Activated CD4-positive, alpha-beta T cell treated with anti-CD3 and anti-CD28 coated beads for 48 hours (primary cell): ENCODE measurements at places on chromosomes 6 and 20.

GRCh38 chr6:159978291-159979135 lies 9.6 kb downstream of the IGF2R start:
- DNase-seq = peak; percentile 64

DNA sequence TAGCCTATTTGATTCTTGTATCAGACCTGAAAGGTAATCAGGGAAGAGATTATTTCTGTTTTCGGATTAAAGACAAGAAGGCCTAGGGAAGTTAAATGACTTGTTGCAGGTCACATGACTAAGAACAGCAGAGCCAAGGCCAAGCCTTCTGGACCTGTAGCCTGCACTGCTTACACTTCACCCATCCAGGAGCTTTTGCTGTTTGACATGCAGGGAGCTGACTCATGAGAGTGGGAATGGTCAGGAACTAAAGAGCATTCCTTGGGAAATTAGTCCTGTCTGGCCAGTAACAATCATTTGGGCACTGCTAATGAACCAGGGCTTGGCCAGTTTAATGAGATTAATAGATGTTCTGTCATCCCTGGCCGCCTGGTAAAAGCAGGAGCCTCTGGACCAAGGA lies 46.8 kb downstream of the EIF2S2 start:
- no peak for DNase-seq

DNA sequence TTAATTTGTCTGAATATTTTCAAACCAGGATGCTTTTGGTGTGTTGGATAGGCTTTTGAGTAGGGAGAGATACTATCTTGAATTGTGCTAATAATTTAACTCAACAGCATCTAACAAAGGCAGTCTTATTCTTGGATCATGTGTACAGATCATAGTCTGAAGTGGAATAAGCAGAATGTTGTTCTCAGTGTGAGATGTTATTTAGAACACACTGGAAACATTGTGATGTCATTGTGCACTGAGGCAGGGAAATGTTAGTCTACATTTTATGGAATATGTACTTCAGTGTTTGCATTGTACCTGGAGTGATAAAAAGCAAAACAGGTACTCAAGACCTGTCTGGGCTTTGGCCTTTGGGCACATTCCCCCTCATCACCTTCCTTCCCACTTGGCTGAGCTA lies 35.0 kb downstream of the RNF144B start:
- no peak for DNase-seq

GRCh38 chr6:143107911-143108761 lies 47.4 kb downstream of the AIG1 start:
- no peak for DNase-seq

DNA sequence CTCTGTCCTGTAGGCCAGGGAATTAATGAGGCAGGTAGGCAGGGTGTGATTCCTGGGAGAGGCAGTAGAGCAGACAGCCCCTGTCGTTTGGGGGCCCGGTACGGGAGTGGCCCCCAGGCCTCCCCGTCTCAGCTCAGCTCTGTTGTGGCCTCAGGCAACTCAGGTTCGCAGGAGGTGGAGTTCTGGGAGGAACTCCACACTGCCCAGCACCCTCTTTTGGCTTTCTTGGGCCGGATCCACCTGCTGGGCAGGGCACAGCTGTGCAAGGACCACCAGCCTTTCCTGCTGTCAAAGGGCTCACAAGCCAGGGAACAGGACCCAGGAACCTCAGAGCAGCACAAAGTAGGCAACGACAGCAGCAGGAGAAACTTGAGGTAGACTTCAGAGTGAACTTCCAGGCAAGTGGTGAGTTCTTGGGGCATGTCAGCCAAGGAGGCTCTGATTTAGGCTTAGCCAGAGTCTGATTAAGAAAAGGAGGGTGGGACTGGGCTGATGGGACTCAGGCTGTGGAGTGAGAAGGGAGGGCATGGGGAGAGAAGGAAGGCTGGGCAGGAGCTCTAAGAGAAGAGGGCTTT lies 36.9 kb downstream of the RAB44 start:
- DNase-seq = no peak

- DNase-seq = no peak
Measured at GRCh38 chr6:10478187-10479040, 42.7 kb upstream of the GCNT2 start.

DNA sequence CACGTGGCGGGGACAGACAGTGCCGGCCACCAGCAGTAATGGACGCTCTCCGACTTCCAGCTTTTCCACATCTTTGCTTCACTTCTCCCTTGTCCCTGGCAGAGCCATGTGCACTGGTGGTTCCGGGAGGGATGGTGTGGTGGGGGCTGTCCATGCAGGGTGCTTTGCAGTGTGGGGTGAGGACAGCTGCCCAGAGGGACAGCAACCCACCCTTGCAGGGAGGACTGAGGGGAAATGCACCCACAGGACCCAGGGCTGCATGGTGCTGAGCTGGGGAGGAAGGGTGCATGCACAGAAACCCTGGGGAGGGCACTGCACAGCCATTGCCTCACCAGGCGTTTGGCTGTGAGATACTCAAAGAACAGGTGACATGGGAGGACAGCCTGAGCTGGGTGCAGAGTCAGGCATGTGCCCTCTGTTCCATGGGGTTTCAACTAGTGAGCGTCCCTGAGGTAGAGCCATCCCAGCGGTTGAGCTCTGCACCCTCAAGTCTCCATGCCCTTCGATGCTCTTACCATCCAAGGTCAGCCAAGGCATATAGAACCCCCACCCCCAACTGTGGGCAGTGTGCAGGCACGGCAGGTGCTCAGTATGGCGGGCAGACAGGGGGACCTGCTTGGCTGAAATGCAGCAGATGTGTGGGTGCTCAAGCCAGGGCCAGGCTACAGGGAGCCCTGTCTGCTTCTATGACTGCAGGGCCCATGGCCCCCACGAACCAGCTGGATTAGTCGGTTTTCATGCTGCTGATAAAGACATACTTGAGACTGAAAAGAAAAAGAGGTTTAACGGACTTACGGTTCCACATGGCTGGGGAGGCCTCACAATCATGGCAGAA lies 239.7 kb downstream of the TTLL2 start:
- no peak for DNase-seq
